ENCODE measurements at places on chromosomes 7 and 10.
A peak's percentile ranks its signal among the peaks of the same experiment; 100 is the strongest.

DNA sequence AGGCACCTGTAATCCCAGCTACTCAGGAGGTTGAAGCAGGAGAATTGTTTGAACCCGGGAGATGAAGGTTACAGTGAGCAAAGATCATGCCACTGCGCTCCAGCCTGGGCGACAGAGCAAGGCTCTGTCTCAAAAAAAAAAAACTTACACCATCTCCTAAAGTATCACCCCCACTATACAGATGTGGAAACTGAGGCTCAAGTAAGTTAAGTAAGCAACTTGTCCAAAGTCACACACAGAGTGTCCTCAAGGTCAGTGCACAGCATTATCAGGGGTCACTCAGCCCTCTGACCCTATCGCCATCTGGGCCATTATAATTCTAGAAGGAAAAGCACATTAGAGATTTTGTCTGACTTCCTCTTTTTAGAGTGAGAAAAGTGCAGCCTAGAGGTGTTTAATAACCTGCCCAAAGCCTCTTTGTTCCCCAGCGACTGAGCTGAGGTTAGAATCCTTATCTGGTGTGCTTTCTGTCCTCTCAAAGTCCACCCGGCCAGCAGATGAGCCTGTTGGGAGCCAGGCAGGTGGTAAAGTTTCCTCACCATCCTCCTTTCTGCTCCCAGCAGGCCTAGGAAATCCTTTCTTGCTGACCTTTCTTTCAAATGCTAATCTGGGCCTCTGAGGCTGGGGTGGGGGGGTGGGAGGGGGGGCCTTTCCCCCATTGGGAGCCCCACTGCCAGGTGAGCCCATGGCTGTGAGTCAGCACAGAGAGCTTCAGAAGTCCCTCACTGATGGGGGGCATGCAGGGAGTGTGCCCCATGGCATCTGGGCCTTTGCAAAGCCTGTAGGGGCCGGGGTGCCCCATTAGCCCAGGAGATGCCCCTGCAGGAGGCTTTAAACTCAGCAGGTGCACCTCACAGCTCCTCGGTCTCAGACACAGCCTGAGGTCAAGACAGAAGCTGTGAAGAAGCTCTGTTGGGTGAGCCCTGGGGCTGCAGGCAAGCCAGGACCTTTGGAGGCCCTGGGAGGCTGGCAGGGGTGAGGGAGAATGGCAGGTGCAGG is 12.0 kb upstream of the KCNMA1 start:
- no peak for DNase-seq

DNA sequence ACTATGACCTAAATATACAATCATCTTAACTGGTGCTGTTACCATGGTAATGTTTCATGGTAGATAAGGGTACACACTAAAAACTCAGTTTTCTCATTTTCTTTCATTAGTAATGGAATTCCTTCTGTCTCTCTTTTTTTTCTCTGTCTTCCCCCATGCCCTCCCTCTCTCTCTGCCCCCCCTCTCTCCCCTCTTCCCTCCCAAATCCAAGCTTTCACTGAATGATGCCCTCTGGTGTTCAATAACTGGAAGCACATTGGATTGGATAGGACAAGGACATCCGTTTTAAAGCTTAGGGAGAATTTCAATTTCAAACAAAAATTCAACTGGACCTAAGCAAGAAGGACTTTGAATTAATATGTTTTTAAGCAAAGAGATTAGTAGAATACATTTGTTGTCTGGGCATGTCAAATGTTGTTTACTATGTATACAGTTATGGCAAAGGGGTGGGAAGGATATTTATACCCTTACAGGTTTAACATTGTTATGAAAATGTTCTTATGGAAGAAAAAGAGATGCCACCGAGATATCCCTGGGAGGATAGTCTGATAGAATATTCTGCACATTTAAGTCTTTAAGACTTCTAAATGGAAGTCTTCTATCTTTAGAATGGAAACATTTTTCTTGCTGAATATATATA is 6.1 kb downstream of the CHRM2 start:
- DNase-seq, result peak; percentile 20

DNA sequence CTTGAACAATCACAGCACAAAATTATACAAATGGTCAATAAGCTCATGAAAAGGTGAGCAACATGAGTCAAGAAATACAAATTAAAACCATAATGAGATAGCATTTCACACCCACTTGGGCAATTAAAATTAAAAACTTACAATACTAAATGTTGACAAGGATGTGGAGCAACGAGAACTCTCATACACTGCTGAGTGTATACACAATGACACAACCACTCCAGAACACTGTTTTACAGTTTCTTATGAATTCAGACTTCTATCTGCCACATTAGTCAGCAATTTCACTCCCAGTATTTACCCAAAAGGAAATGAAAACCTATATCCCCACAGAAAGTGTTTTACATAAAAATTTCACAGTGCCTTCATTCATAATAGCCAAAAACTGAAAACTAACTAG is 31.1 kb downstream of the GDI2 start:
- no peak for DNase-seq

DNA sequence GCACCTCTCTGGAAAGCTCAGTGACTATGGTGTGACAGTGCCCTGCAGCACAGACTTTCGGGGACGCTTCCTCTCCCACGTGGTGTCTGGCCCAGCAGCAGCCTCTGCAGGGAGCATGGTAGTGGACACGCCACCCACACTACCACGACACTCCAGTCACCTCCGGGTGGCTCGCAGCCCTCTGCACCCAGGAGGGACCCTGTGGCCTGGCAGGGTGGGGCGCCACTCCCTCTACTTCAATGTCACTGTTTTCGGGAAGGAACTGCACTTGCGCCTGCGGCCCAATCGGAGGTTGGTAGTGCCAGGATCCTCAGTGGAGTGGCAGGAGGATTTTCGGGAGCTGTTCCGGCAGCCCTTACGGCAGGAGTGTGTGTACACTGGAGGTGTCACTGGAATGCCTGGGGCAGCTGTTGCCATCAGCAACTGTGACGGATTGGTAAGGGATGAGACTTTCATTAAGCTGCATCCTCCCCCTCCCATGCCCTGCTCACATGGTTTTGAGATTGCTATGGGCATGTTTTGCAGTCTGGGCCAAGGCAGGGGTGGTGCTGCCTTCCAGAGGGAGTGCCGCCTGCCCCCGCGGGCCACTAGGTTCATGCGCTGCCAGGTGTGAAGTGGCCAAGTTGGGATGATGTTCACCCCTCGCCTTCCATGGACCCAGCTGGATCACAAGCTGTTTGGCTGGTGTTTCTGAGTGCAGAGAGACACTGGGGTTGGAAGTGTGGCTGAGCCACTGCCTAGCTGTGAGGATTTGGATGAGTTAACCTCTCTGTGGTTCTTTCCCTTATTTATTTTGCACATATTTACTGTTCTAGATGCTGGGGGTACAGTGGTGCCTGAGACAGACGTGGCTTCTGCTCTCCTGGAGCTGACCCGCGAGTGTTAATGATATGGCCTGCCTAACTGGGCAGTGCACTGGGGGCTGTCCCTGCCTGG is 2.5 kb downstream of the ADAMTS14 start:
- no peak for DNase-seq

DNA sequence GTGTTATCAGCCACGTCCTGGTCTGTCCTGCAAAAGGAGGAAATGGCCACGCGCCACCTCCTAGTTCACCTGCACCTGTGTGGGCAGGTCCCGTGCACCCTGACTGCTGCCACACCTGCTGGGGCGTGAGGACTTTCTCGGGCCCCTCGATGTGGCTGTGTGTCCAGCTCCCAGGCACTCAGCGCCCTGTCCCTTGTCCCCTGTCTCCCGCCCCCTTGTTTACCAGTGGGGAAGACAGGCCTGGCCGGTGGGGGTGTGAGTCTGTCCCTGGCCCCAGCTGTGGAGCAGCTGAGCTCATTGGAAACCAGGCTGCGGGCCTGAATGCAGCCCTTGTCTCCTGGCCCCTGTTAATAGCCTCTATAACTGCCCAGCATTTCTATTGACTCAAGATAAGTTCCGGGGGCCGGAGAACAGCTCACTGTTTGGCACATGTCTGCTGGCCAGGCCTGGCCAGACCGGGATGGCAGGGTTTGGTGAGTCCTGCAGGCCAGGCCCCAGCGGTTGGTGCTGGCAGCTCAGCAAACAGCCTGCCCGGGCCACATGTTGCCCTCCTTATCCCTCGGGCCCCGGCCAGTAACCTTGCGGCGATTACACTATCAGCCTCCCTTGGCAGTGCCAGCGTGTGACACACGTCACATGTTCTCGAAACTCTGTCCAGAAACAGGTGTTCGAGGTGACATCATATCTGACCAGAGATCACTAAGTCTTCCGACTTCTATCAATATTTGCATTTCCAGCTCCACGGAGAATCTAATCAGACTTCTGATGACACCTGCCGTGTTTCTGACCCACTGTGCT is 52.1 kb downstream of the FOXL3 start:
- no peak for DNase-seq

DNA sequence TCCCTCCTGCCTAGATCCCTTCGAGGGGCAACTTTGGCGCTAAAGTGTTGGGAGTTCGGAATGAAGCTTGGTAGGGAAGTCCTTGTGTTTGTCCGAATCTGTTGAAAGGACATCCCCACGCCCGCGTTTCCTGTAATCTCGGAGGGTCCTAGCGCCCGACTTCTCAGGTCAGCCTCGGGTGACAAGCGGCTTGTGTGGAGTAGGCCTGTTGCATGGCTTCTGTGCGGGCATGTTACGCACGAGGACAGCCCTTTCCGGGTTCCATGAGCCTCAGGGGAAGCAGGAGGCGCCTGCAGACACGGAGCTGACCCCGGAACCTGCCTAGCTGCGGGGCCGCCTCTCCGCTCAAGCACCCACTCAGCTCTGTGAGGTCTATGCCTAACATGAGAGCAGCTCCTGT is 28.4 kb upstream of the AP5Z1 start:
- no peak for DNase-seq

GRCh38 chr7:45136106-45137060 is 21.2 kb upstream of the RAMP3 start:
- peak; percentile 54 for DNase-seq

- DNase-seq, result peak; percentile 81
These were observed 11.2 kb upstream of the SLC35B4 start for GRCh38 chr7:134327896-134328295.

GRCh38 chr7:23514755-23515154 is 17.0 kb downstream of the TRA2A start:
- no peak for DNase-seq

DNA sequence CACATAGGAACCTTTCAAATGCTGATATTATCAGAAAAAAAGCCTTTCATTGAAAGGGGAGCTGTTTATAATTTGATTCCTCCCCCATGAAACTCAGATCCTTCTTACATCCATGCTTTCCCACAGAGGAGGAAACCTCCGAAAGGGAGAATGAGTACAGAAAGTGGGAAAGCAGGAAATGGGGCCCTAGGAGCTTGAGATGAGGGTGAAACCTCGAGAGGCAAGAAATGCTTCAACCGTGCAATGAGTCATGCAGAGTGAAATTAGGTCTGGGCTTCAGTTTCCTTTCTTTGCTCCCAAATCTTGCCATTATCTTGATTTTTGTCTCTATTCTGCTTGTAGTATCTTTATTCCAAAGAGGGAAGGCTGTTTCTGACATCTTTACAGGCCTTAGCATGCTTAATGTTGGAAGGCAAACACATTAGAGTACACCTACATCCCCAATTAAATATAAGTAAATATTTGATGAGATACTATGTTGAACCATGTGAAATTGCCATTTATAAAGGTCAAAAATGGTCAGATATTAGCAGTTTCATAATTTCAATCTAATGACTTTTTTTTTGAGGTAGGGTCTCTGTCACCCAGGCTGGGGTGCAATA is 79.1 kb downstream of the NAMPT start:
- DNase-seq, result no peak

DNA sequence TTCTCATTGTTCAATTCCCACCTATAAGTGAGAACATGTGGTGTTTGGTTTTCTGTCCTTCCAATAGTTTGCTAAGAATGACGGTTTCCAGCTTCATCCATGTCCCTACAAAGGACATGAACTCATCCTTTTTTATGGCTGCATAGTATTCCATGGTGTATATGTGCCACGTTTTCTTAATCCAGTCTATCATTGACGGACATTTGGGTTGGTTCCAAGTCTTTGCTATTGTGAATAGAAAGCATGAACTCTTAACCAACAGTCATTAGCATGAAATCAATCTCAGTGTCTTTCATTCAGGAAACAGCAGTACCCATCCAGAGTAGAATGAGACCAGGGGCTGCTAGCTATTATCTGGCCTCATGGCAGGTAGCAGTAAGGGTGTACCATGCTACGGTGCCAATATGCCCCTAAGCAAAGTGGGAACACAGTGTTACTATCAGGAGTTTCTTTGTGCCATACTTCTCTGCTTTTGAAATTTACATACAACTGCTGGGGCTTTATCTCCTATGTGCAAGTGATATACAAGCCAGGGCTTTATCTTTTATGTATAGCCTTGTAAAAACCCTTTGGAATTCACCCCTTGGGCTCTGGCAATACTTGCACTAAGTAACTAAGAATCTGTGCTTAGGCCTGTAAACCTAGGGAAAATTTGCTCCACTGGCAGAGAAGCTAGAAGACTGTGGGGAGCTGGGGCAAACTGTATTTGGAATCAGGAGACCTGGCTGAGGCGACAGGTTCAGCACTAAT is 5.4 kb downstream of the PON2 start:
- DNase-seq, result no peak

Measured in WERI-Rb-1 (cell line).